ENCODE measurements at places on chromosomes 2 and 18.

- no peak for DNase-seq
Observed at GRCh38 chr2:31831585-31831984, 179.2 kb downstream of the MEMO1 start.

- DNase-seq, result no peak
Observed at GRCh38 chr2:66509326-66509811, 74.4 kb downstream of the MEIS1 start.

- DNase-seq, result no peak
Observed at GRCh38 chr18:73990258-73990657, 157.4 kb downstream of the FBXO15 start.

GRCh38 chr2:19408592-19408991, 50.2 kb upstream of the OSR1 start:
- DNase-seq, result no peak

- no peak for DNase-seq
Observed at GRCh38 chr18:23826850-23827620, 137.8 kb downstream of the LAMA3 start.

GRCh38 chr18:13465124-13465446, 246.5 kb downstream of the LDLRAD4 start:
- DNase-seq, result no peak

- DNase-seq, result no peak
Observed at GRCh38 chr2:219186754-219187456, 8.8 kb downstream of the RETREG2 start.

DNA sequence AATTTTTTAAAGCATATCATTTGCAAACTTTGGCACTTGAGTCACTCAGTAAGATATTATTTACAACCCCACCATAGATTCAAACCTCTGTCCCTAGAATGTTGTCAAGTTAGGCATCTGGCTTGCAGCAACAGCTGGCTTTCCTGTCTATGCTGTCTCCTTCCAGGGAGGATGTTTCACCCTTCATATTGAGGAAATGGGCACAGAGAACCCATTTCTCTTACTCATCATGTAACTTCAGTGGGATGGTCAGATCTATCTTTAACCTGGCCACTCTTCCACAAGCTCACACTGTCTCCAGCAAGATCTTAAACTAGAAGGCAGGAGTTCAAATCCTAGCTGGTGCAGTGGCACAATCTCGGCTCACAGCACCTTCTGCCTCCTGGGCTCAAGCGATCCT, 15.8 kb downstream of the LCT start:
- no peak for DNase-seq

- no peak for DNase-seq
Observed at GRCh38 chr2:19195661-19196060, 162.8 kb downstream of the OSR1 start.

DNA sequence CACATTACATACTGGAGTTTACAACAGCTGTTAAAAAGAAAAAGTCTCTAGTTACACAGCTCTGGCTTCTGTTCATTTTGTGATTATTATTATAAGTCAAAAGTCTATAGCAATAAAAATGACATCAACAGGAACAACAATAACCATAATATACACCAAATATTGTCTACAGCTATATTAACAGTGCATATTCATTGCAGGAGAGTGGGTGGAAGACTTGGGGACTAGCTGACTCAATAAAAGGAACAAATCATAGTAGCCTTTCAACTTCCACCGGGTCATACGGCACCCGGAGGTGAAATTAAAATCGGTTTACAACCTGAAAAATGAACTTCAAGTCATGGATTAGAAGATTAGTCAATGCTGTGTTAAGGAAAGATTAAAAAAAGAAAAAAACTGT, 642.1 kb downstream of the SATB2 start:
- DNase-seq, result no peak

- no peak for DNase-seq
Observed at GRCh38 chr18:23053776-23054457, 81.4 kb upstream of the CABLES1 start.

- DNase-seq, result peak; percentile 33
Observed at GRCh38 chr2:210477496-210477895, 937 bp upstream of the LANCL1 start.

DNA sequence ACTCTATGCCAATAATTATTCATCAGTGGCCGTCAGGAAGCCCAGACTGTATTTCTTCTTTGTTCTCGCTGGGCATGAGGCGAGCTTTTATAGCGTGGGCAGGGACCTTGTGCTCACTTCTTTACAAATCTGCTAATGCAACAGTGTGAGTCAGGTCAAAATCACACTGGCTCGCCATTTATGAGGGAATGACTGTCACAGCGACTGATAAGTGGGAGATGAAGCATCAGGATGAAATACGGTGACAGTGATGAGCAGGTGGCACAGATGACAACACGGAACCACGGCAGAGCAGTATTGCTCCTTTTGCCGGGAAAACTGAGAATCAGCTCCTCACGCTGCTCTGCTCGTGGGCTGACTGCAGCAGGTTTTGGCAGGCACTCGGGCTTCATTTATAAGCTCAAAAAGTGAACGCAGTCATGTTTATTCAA, 20.5 kb downstream of the TYMS start:
- no peak for DNase-seq

DNA sequence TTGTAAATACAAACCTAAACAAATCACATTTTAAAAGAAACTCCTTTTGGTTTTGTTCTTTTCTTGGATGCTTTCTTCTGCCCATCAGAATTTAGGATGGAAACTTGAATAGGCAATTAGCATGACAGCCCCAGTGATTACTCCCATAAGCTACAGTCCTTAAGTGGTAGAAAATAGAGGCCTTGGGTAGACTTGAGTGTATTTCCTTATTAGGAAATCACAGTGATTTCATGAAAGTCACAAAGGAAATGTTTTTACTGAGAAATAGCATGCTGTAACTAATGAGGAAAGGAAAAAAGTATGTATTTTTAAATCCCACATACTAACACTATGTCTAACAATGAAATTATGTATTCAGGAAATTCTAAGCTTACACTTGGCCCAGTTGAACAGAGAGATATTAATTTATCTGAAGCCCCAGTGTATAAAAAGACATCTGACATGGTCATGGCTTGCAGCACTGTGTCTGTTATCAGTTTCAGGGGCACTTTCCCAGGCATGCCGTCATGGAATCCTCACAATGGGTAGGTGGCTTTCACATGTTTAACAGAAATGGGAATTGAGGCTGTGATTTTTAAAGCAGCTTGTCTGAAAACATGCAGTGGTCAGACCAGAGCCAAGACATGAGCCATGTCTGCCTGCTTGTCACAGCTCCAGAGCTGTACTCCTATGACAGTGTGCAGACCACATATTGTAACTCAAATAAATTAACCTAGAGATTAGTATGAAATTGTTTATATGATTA, 79.7 kb upstream of the TRIB2 start:
- DNase-seq, result no peak

DNA sequence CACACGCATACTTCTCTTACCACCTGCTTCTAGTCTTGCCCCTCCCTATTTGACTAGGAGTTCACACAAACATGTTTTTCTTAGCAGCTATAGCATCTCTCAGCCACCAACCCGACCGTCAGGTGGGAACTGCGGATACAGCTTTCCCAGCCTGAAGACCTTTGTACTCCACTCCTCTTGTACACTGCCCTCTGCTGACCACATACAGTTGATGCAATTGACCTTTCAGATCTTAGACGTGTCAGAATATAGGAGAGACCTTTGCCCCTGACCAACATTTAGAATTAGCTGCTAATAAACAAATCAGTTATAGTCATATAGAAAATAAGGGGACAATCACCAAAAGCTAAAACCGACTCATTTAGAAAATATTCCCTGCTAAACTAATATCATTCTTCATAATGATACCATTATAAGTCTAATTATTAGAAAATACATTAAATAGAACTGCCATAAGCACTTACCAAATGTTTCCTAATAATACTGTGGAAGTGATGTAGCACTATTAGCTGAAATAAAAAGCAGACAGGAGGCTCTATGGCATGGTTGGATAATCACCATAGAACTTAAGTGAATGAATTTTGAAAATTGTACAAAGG, 208.4 kb downstream of the RAD51AP2 start:
- DNase-seq, result no peak

DNA sequence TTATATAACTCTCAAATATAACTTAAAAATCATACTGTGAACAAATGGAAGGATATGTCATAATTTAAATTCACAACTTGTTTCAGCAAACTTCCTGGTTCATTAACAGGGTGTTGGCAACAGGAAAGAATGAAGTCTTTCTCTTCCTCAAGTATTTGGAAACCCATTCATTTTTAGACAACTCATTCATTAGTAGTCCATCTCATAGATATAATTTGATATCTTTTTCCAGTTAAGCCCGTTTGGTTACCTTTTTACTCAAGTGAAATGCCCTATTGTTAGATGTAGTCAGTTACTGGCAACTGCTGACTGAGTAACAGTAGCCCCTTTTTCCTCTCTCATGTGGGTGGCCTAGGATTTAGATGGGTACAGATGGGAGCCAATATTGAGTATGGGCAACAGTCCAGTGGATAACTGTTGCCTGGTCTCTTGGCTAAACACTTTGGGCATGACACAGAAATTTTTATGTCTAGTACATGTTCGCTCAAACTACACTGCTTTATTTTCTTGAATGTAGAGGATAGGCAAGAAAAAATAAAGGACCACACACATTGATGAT, 4.6 kb upstream of the UGP2 start:
- no peak for DNase-seq

DNA sequence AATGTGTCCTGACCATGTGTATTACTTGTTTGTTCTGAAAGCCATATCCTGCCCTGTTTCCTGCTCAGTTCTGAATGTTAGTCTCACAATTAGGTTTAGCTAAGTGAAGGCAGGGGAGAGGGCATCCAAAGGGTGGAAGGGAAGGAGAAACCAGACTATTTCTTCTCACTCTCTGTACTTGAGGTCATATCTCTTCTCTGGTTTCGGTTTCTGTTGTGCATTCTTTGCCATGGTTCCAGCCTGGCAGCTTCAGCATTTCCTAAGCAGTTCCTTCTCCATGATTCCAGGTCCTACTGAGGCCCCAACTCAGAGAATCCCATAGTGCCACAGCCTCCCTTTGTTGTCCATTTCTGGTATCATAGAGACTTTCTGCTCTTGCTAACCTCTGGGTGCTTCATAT, 40.3 kb upstream of the HNMT start:
- DNase-seq, result no peak

DNA sequence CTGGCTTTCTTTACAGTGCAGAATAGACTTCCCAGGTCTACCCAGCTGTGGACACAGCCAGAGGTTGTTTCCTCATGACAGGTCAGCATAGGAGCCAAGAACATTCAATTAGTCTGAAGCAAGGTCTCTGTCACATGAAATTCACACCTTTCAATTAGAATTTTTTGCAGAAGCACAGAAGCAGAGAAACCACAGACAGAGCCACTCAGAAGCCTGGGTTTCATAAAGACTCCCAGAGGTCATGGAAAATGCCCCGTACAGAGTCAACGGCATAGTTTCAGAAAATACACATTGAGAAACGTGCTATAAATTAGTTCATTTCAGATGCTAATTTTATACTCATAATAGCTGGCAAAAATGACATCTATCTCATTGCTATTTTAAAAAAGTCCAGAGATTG, 87.0 kb upstream of the TMEM200C start:
- no peak for DNase-seq

GRCh38 chr2:44351088-44351487, 10.2 kb downstream of the PREPL start:
- no peak for DNase-seq

DNA sequence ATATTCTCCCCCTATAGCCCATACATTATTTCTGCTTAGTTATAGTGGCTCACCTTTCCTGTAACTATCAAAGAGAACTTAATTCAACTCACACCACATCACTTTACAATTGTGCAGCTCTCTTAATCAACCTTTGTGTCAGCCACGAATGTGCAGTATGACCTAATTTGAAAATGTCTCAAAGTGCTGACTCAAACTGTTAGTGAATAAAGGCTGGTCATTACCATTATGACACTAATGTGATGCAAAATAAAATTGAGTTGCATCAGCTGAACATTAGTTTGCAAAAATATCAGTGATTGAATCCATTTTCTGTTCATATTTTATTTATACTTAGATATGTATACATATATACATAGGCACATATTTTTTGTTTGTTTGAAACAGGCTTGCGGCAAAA, 251.8 kb downstream of the MEIS1 start:
- no peak for DNase-seq

- no peak for DNase-seq
Observed at GRCh38 chr2:233250985-233251305, 528 bp upstream of the ATG16L1 start.

DNA sequence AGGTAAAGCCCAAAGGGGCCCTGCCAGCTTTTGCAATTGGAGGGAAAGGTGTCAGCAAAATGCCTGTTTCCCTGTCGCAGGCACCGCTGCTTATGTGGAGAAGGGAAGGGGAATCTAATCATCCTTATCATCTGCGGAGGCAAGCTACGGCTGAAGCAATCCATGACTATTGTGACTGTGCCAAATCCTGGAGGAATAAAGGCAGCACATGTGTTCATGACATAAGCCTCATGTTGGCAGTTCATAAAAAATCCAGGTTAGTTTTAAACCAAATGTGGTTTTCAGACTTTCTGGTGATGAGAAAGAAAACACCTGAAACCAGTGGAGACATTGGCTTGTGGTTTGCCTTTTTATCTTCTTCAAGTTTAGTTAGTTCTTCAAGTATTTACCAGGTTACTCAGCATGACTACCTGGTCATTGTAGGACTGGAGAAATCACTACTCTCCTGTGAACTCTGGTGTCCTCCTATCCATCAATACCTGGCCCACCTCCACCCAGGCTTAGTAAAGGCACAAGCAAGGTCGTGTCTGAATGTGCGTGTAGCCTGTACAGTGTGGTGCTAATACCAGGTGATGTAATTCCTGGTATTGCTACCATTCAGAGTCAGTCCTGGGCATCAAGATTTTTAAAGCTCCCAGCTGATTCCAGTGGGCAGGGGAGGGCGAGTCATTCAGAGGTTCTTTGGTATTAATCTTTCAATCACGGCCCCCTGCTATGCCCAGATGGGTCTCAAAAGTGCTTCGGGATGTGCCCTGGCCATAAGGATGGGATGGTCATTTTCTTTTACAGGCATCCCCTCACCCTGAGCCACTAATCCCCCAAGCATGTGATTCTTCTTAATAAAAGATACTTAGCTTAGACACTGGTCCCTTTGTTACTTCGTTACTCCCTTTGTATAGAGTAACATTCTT, 96.8 kb downstream of the TGFA start:
- no peak for DNase-seq

DNA sequence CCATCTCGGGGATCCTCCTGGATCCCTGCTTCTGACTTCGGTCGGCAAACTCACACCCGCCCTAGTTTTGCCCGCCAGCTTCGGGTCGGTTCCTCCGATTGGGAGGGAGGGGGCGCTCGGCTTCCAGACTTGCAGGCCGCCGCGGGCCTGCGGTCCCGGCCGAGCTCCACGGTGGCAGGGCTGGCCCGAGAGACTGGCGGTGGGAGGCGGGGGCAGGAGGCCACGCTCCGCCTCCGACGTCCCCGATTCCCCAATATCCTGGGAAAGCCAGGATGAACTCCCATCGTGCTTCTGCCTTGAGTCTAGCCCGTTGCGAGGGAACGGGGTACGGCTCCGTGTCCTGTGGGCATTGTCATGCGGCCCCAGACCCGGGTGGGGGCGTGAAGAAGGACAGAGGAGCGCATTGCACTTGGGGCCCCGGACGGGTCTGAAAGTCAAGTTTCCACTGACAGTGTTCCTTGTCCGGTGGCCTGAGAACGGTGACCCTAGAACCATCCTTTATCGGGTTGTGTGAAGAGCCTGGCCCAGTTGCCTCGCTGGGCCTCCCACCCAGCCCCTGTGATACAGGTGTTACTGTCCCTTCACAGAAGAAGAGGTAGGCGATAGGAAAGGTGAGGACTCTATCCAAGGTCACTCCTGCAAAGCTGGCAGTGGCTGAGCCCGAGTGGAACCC, 2.4 kb upstream of the INHBB start:
- peak; percentile 24 for DNase-seq

Data from CD4-positive, alpha-beta T cell treated with Interleukin-2 at 100 ng/mL for 4 hours (primary cell).